Stimulated activated CD8-positive, alpha-beta memory T cell treated with anti-CD3 and anti-CD28 coated beads, Interleukin-4, amount 100 ng/mL, for 1 hour (primary cell): ENCODE measurements at places on chromosomes 3 and 15.

- DNase-seq = no peak
Observed at GRCh38 chr15:27358751-27359434, 387.9 kb downstream of the GABRG3 start.

- no peak for DNase-seq
Observed at GRCh38 chr15:100788418-100789105, 91.1 kb upstream of the ALDH1A3 start.

DNA sequence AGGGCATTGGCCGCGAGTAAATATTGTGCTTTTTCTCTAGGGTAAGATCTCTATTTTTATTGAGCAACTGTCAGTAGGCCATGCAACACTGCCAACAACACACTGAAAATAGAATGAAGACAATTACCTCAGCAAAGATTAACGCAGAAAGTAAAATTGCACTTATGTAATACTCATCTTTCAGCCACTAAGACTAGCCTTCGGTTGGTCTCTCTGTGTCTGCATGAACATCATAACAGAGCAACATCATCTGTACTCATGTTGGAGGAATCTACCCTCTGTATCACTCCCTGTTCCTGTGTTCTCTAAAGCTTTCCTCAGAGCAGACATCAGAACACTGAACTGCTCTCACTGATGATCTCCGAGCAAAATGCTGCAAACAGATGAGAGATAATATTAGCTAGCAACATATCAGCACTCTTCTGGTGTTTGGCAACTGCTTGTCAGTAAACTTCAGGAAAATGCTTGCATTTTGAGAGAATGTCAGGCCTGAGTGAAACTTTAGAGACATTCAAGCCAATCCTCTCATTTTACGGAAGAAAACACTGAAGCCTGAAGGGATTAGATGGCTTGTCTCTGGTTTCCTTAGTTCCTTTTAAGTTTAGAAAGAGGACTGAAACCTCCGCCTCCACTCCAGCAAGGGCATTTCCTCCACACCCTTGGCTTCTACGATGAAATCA lies 8.4 kb upstream of the LRRC3B start:
- no peak for DNase-seq

DNA sequence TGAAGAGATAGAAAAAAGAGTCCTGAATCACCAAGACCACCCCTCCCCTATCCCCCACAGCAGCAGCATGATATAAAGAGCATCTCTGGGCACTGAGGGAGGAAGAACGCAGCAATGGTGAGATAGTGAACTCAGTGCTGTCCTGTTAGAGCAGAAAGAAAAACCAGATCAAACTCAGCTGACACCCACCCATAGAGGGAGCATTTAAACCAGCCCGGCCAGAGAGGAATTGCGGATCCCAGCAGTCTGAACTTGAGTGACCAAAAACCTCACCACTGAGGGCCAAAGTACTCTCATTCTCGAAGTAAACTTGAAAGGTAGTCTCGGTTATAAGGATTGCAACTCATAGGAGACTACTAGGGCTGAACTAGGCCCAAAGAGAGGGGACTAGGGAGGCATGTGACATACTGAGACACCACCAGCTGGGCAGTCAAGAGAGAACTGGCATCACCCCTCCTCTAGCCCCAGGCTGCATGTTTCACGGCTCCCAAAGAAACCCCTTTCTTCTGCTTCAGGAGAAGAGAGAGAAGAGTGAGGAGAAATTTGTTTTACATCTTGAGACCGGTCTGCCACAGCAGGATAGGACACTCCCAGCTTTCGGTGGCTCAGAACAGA lies 39.2 kb upstream of the TGFBR2 start:
- no peak for DNase-seq

- no peak for DNase-seq
Observed at GRCh38 chr15:90870354-90871138, 2.2 kb downstream of the FURIN start.

DNA sequence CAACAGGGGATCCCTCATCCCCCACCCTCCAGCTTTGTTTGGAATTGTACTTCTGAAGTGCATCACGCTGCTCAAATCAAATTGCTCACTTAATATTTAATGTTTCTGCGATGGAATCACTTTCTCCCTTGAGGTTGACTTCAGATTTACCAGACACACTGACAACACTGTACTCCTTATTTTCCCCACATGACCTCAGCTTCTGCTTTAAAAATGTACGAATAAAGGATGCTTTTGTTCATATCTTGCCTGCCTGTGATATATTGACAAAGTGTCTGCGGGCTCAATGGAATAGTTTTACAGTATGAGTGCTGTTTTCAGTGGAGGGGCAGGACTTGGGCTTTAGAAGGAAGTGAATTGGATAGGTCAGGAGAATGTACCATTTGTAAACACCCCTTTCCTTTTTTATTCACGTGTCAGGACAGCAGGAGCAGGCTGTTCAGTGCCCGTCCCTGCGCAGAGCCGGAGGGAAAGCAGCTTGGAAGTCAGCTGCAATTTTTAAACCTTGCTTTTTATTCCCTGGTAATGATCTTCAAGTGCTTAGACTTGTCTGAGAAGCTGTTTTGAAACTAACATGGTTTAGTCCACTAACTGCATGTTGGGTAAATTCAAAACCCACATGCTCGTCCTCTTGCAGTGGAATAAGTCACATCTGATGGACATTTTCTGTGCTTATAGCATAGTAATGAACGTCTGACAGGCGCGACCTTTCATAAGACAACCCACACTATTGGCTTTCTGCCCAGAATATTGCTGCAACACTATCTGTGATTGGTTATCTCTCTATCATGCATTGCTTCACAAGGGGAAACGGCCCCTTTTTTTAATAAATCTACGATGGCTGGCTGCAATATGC lies 29.9 kb downstream of the MBNL1 start:
- no peak for DNase-seq

GRCh38 chr3:122793568-122794416 lies at the start of gene HSPBAP1:
Gene HSPBAP1 (minus strand): TSS chr3:122793831. CDS start chr3:122793680, 151 bp downstream.
- peak; percentile 84 for DNase-seq

- DNase-seq = no peak
Observed at GRCh38 chr3:23376516-23377248, 173.6 kb downstream of the UBE2E2 start.
